ENCODE measurements at places on chromosomes 7 and 10.

GRCh38 chr7:5360451-5360850, 63.2 kb downstream of the TNRC18 start:
- DNase-seq, result no peak

GRCh38 chr10:97140902-97141745, 44.6 kb downstream of the SLIT1 start:
- no peak for DNase-seq

- DNase-seq, result no peak
These were observed 192.0 kb downstream of the ADAM12 start for GRCh38 chr10:126196281-126196680.

DNA sequence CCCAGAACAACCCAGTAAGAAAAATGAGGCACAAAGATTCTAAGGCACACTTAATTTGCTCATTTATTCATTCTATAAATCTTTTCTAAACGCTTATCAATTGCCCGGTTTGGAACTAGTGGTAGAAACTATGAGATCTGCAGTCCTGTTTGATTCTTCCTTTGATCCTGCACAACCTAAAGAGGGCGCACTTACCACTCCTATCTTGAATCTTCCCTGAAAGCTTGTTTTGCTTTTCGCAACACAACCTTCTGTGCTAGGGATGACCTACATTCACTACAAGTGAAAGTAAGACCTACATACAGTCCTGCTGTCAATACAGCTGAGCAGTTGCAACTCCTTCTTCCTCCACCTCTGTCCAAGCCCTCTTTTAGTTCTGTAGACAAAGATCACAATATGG, 12.6 kb upstream of the ARL4A start:
- peak; percentile 44 for DNase-seq

- DNase-seq, result no peak
These were observed 203.8 kb downstream of the CCDC3 start for GRCh38 chr10:12797471-12798262.

DNA sequence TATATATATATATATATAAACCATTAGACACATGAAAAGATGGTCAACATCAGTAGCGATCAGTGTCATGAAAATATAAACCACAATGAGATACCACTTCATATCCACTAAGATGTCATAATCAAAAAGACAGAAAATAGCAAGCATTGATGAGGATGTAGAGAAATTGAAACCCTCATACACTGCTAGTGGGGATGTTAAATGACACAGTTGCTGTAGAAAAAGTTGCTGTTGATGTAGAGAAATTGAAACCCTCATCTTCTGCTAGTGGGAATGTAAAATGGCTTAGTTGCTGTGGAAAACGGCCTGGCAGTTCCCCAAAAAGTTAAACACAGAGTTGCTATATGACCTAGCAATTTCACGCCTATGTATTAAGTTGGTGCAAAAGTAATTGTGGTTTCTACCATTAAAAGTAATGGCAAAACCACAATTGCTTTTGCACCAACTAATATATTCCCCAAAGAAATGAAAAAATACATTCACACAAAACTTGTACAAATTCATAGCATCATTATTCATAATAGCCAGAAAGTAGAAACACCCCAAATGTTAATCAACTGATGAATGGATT, 120.5 kb upstream of the ZWINT start:
- no peak for DNase-seq

DNA sequence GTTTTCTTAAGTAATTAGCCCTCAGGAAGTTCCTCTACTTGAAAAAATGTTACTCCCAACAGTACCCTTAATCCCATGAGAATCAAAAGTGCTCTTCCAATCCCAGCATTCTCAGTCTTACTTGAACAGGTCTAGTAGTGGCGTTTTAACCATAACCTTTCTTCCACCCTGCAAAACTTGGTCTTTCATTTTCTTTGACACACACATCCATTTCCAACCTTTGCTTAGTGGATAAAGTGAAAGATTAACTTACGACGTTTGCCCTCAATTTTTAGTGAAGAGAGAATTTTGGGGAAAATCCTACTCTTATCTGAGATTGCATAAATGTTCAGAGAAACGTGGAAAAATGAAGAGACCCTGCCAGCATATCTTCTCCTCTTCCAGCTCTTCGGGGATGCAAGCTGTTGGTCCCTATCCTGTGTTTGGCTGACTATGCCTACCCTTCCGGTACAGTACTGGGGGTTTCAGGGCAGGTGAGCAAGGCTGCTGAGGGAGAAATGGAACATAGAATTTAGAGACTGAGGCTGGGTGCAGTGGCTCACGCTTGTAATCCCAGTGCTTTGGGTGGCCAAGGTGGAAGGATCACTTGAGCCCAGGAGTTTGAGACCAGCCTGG, 18.8 kb downstream of the WBP1L start:
- no peak for DNase-seq
